ENCODE measurements at places on chromosomes 5 and 9.

DNA sequence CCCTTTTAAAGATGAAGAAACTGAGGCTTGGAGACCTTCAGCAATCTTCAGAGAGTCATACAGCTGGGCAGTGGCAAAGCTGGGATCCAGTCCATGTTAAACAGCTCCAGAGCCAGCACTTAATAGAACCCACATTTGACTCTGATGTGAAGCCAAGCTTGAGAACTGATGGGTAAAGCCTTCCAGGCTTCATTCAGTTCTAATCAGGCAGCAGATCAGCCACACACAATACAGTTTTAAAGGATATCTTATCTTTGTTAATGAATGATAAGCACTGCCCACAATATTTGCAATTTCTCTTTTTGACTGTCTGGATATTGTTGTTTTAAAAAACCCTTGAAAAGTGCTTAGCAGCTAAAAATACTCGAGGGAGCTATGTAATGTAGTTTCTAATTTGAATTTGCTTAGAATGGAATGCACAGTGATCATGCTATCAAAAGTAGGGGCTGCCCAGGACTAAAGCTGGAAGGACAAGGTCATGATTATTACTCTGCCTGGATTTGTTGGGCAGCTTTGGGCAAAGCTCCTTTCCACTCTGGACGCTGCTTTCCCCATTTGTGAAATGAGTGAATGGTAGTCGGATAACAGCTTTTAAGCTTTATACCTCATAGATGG lies 31.3 kb upstream of the HTR4 start:
- DNase-seq, result no peak

- no peak for DNase-seq
Observed at GRCh38 chr9:69809304-69809863, 11.2 kb upstream of the CFAP95 start.

DNA sequence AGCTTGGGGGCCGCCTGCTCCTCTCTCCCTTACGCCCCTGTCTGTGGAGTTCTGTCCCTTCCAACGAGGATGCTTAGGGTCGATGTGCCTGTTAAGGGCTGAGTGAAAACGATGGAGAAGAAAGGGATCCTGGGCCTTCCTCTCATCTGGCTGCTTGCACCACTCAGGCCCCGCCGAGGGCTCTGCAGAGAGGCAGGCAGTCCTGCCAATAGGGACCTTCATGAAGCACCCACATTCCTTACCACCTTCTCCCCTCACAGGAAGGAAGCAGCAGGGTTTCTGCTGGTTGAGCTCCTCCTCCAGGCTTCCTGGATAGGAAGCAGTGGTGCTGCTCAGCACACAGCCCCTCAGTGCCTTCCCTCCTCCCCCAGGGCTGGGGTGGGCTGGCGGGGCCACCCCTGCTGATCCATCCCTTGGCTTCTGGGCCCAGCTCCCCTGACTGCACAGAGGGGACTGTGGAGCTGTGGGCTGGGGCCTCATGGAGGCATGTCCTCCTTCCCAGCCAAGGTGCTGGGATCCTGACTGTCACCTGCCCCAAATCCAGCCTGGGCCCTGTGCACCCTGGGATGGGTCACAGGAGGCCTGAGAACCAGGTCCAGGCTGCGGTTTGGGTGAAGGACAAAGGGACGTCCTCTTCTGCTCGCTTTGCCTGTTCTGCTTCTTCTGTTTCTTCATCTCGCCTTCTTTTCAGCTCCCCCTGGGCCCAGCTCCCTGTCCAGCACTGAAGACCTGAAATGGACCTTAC lies 50.5 kb downstream of the AHRR start:
- no peak for DNase-seq

DNA sequence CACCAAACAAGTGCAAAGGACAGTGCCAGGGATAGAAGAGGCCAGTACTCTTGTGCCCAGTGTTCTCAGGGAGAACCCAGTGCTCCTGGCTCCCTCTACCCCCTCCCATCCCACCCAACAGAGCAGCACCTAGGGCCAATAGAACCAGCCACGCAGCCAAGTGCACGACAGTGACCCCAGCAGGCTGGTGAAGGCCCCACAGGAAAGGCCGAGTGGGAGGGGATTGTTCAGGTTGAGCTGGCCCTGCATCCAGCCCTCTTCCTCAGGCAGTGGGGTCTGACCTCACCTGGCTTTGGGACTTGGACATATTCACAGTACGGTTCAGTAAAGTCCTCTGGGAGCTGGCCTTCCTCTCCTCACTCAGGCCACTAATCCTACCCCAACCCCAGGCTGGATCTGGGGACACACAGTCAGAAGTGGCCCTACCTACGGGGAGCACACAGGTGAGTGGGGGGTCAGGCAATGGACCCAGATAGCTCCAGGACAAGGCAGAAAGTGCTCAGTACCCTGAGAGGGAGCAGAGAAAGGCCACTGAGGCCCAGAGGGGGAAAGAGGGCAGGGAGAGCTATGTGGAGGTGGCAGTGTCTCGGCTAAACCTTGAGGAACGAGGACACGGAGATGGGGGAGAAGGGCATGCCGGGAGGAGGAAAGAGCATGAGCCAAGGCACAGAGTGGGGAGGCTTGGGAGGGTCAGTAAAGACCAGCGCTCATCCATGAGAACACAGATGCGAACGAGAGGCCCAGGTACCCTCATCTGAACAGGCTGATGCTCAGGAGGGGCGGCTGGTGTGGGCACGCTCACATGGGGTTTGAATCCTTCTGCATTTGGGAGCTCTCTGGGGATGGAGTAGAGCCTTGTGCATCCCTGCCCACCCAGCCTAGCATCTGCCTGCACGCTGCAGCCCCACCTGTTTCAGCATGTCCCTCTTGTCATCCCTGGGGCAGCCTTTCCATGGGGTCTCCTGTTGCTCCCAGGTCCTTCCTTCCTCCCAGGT lies 25.6 kb downstream of the POLR1E start:
- no peak for DNase-seq

DNA sequence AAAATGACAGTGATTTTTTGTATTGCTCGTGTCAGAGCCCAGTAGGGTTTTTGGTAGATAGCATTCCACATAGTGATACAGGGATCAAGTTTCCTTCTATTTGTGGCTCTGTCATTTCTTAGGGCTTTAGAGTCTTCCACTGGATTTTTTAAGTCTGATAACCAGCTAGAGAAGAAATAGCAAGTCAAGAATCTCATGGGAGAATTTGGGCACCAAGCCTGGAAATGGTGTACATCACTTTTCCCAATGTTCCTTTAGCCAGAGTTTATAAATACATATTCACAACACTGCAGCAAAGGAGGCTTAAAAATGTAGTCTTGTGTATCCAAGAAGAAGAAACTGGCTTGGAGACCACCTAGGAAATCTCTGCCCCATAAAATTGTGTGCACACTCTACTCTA lies 647.1 kb upstream of the KLF4 start:
- DNase-seq, result no peak

GRCh38 chr9:97969014-97969413 lies 14.1 kb upstream of the ANP32B start:
- DNase-seq, result no peak

- no peak for DNase-seq
Observed at GRCh38 chr5:170497311-170498038, 6.3 kb upstream of the KCNIP1 start.

DNA sequence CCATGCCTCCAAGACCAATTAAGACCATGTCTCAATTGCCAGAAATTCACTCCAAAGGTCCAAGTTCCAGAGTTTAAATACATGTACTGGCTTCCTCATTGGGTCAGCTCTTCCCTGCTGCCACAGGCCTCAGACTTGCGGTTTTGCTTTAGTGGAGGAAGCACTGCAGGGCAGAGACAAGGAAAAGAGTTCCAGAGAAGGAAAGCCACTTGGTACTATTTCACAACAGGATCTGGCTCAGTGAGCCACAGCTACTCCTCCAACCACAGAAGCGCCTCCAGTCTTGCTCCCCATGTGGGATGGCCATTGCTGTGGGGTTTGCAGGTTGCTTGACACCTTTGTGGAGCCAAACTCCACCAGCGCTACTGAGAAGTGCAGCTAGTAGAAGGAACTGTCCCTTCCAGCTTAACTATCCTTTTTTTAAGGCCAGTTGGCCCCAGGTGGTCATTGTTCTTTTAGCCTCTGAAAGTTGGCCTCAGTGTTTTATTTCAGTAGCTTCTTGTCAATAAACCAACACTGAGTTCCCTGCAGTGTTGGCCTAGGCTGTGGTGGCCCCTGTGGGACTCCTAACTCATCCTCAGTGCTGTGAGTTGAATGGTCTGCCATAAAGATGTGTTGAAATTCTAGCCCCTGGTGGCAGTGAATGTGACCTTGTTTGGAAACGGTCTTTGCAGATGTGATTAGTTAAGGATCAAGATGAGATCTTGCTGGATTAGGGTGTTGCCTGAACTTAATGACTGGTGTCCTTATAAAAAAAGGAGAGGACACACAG lies 93.7 kb upstream of the DAP start:
- DNase-seq, result no peak
